ENCODE measurements at places on chromosomes 2 and 18. TPM values are rescaled to one million over a fixed set of nuclear protein-coding genes. Genes with fewer than 3 reads are reported as not detected.

The ERFE gene
- polyA plus RNA-seq: not detected

The RIT2 gene
- polyA plus RNA-seq: not detected

The CFAP53 gene
- polyA plus RNA-seq: 0.94 TPM

The ANTXR1 gene
- not detected for polyA plus RNA-seq

The PFN4 gene
- polyA plus RNA-seq: 0.39 TPM

The CTLA4 gene
- polyA plus RNA-seq: not detected

The IL36RN gene
- polyA plus RNA-seq: not detected

The SCN3A gene
- 5.4 TPM for polyA plus RNA-seq

The SESTD1 gene
- polyA plus RNA-seq: 52.0 TPM

The CNRIP1 gene
- not detected for polyA plus RNA-seq

The RAB6D gene
- not detected for polyA plus RNA-seq

The FAM110C gene
- polyA plus RNA-seq: not detected

The PTMA gene
- polyA plus RNA-seq: 1,872 TPM

The DYNAP gene
- polyA plus RNA-seq: not detected

The CAPN14 gene
- polyA plus RNA-seq: 2.2 TPM

The IL1B gene
- 3.6 TPM for polyA plus RNA-seq

The NT5C1B gene
- not detected for polyA plus RNA-seq

The CTDP1 gene
- polyA plus RNA-seq: 12.7 TPM

The FAM168B gene
- 49.6 TPM for polyA plus RNA-seq

The SP5 gene
- not detected for polyA plus RNA-seq

The DSC3 gene
- polyA plus RNA-seq: not detected

The TP53I3 gene
- polyA plus RNA-seq: 8.0 TPM

The POU3F3 gene
- not detected for polyA plus RNA-seq

The FOSL2 gene
- 2.5 TPM for polyA plus RNA-seq

The G6PC2 gene
- not detected for polyA plus RNA-seq

The SPATA3 gene
- not detected for polyA plus RNA-seq

The MARCO gene
- 0.04 TPM for polyA plus RNA-seq

The SERPINB4 gene
- not detected for polyA plus RNA-seq

The SP100 gene
- polyA plus RNA-seq: 290 TPM

The CNDP1 gene
- 0.12 TPM for polyA plus RNA-seq

The CRACDL gene
- polyA plus RNA-seq: not detected

The SRD5A2 gene
- 0.03 TPM for polyA plus RNA-seq

The CABLES1 gene
- 0.45 TPM for polyA plus RNA-seq

The FBLN7 gene
- 0.46 TPM for polyA plus RNA-seq

The KLHL14 gene
- polyA plus RNA-seq: 18.5 TPM

The DNAH7 gene
- 0.01 TPM for polyA plus RNA-seq

The LHCGR gene
- not detected for polyA plus RNA-seq

The CDH7 gene
- not detected for polyA plus RNA-seq

The MC2R gene
- polyA plus RNA-seq: not detected

The DLX1 gene
- polyA plus RNA-seq: not detected

The DSG1 gene
- not detected for polyA plus RNA-seq

The DYTN gene
- not detected for polyA plus RNA-seq

The MC4R gene
- polyA plus RNA-seq: not detected

The RAB27B gene
- 0.04 TPM for polyA plus RNA-seq

The ZNF892 gene
- 0.67 TPM for polyA plus RNA-seq

The COQ10B gene
- 14.5 TPM for polyA plus RNA-seq

The KCNG2 gene
- not detected for polyA plus RNA-seq

The CNTNAP5 gene
- not detected for polyA plus RNA-seq

The PROKR1 gene
- 0.01 TPM for polyA plus RNA-seq

The HIBCH gene
- 5.6 TPM for polyA plus RNA-seq

The DNER gene
- polyA plus RNA-seq: not detected

The DYSF gene
- polyA plus RNA-seq: 0.12 TPM

The HAAO gene
- 6.2 TPM for polyA plus RNA-seq

The PJVK gene
- 2.3 TPM for polyA plus RNA-seq

The RBM44 gene
- polyA plus RNA-seq: 0.76 TPM

The IL1A gene
- 0.06 TPM for polyA plus RNA-seq

The EVX2 gene
- polyA plus RNA-seq: not detected
